ENCODE measurements at places on chromosomes 4 and X.

GRCh38 chr4:16032396-16032770 lies 51.4 kb downstream of the PROM1 start:
- ATAC-seq = no peak

- no peak for ATAC-seq
These were observed 50.3 kb upstream of the MAP3K15 start for GRCh38 chrX:19565605-19566004.

GRCh38 chr4:137961051-137961438 lies 281.1 kb downstream of the SLC7A11 start:
- no peak for ATAC-seq

- no peak for ATAC-seq
These were observed 2108.9 kb upstream of the TENM3 start for GRCh38 chr4:180134091-180134866.

DNA sequence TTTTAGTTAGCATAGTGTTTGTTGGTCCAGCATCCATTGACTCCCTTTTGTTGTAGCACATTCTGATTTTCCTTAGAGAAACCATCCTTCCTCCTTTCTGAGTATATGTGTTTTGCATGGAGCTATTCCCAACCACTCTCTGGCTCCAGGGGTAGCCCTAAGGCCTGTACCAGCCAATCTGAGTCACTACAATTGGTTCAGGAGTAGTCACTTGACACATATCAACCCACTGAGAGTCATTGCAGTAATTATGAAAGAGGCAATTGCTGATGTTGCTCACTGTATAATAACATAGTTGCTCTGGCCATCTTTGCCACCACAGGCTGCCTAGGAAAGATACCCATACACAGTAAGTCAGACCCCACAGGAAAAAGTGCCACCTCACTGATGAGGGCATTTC lies 71.2 kb upstream of the GRID2 start:
- ATAC-seq = no peak

- no peak for ATAC-seq
These were observed 185.3 kb downstream of the CRLF2 start for GRCh38 chrX:1027133-1027532.

DNA sequence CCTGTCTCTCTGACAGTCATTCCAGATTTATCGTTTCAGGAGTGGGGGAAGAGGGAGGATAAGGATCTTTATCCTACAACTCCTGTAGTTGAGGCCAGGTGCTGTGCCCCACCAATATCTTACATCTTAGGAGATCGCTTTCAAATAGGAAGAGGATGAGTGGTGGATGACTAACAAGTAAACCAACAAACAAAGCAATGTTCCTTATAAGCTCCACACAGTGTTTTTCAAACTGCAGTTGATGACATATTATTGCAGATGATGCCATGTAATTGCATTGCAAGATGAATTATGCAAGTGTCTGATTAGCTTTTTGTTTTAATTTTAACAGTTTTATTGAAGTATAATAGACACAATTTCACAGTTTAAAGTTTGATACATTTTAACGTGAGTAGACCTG lies 35.8 kb upstream of the TMEM164 start:
- no peak for ATAC-seq

DNA sequence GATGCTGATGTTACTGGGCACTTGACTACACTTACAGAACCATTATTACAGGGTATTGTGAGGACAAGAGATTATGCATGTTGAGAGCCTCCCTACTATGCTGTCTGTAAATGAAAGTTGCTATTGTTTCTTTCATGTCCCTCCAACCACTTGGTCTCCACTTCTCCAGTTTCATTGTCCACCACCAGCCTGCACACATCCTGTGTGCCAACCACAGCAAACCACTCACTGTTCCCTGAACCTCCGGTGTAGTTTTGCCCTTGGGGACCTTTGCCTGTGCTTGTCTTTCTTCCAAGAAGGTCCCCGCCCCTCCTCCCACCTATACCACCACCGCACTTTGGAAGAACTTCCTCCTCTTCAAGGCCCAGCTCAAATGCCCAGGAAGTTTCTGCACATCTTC lies 43.1 kb upstream of the AFF2 start:
- ATAC-seq = no peak

DNA sequence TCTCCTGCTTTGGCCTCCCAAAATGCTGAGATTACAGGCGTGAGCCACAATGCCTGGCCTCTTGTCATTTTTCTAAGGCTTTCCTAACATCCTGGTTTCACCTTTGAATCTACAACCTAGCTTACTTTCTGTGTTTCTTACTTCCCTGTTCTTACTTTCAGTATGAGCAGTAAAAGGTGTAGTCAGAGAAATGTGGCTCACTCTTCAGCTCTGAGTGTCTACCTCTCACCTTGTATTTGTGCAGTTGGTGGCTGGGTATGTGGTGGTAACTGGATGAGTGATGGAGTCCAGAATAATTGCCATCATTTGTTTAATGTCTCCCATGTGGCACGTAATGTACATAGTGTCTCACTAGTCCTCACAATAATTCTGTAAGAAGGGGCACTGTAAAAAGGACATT lies 19.1 kb upstream of the CXCL11 start:
- ATAC-seq = peak; percentile 87

- ATAC-seq = no peak
These were observed 197.9 kb downstream of the EVC2 start for GRCh38 chr4:5510504-5510903.

DNA sequence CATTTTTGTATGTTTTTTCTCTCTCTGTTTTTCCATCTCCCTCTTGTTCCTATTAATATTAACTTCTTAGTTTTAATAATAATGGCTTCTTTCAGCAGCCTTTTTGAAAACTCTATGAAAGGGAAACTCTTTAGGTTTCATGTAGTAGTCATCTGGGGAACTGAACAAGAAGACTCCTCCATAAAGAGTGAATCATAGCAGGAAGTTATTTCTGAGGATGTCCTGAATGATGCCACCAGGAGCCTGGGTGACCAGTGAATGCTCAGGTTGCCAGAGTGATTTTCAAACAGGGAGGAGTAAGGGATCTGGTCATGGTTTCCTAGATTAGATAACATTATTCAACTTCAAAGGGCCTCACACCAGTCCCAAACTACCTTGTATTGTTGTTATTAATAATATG lies 212.8 kb upstream of the PDE5A start:
- peak; percentile 29 for ATAC-seq

- no peak for ATAC-seq
These were observed 3.0 kb downstream of the PLP2 start for GRCh38 chrX:49174723-49175122.

DNA sequence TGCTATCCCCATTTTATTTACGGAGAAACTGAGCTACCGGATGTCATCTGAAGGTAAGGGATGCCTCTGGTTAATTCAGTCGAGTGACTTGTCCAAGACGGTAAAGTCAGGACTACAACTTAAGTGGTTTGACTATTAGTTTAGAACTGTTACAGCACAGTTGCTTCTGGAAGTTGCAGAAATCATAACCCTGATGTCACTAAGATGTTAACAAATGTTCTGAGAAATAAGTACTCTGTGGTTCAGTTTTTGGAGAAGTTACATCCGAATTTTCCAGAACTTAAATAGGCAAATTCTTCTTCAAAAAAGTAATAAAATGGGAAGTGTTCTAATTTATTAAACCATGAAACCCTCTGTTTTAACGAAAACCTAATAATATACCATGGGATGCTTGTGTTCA lies 3.1 kb downstream of the PPA2 start:
- no peak for ATAC-seq

GRCh38 chr4:24443200-24443599 lies 141.2 kb downstream of the DHX15 start:
- no peak for ATAC-seq

GRCh38 chr4:173332021-173332487 lies 2.1 kb downstream of the HMGB2 start:
- ATAC-seq = no peak

DNA sequence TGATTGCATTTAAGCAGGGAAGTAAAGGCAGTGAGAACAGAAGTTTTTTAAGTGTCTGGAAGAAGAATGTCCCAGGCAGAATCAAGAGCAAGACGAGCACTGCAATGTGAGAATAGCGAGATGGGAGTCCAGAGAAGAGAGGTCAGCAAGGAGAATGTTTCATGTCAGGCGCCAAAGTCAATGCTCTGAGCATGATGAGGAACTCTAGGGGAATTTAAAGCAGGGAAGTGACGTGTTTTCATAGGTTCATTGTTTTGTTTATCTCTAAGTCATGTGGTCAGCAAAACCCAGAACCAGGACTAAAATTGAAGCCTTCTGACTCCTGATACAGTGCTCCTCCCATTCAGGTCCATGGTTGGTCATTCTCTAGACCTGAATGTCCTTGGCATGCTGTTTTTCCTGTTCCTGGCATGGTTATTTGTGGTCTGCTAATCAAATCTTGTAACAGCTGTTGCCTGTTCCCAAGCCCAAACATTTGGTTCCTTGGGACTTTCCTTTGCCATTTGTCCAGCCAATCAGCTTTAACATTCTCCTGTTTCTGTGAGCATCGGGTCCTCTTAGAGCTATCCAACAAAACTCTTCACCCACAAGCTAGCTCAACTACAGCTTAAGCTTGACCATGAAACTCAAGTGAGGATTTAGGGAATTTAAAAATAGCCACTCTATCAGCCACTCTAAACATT lies 37.7 kb downstream of the PTCHD1 start:
- ATAC-seq = no peak

GRCh38 chr4:151743128-151743854 lies 17.5 kb downstream of the GATB start:
- no peak for ATAC-seq

DNA sequence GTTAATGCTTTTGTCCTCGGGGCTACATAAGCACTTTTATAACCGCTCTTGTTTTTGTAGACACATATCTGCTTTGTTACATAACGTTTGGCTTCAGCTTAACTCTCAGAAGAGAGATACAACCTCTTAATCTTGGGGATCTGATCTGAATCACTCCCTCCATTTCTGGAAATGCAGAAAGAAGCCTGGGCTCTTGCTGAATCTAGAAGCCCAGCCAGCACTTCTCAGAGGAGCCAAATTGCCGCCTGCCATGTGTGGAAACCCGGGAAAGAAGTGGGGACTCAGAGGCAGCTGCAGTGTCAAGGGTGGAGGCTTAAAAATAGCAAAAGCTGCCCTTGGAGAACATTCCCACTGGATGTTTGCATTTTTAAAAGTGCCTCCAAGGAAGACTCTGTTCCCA lies 69.3 kb upstream of the LDB2 start:
- ATAC-seq = no peak

- ATAC-seq = no peak
These were observed 1114.5 kb upstream of the LCORL start for GRCh38 chr4:19135895-19136633.

DNA sequence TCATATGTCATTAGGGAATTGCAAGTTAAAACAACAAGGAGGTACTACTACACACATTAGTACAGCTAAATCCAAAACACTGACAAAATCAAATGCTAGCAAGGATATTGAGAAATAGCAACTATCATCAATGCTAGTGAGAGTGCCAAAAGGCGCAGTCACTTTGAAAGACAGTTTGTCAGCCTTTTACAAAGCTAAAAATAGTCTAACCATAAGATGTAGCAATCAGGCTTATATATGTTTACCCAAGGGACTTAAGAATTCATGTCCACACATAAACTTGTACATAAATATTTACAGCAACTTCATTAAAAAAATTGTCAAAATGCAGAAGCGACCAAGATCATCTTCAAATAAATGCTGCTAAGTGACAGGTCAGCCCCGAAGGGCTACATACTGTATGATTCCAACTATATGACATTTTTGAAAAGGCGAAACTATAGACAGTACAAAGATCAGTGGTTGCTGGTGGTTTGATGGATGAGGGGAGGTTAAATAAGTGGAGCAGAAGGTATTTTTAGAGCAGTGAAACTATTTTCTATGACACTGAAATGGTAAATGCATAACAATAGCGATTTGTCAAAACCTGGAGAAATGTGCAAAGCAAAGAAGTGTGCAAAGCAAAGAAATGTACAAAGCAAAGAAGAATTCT lies 704.8 kb downstream of the ARAP2 start:
- ATAC-seq = no peak

GRCh38 chr4:89247951-89248350 lies 59.6 kb downstream of the GPRIN3 start:
- no peak for ATAC-seq

- ATAC-seq = no peak
These were observed 1.2 kb downstream of the FOXR2 start for GRCh38 chrX:55624403-55624802.

GRCh38 chr4:187499956-187500355 lies 495.6 kb upstream of the ZFP42 start:
- ATAC-seq = no peak

All from activated T-helper 17 cell treated with anti-CD3 and anti-CD28 coated beads, Interleukin-2, amount 50 U/mL, for 72 hours (primary cell).